CD8-positive, alpha-beta memory T cell (primary cell): ENCODE measurements at places on chromosomes 11 and 22. TPM values are rescaled to one million over a fixed set of nuclear protein-coding genes. Genes with fewer than 3 reads are reported as not detected.

The SMIM35 gene
- 0.63 TPM for total RNA-seq

The MIOX gene
- 0.31 TPM for total RNA-seq

The TRIM49 gene
- not detected for total RNA-seq

The C11orf21 gene
- 8.8 TPM for total RNA-seq

The SYT7 gene
- total RNA-seq = not detected

The SSTR3 gene
- total RNA-seq = 0.62 TPM

The LRRC10B gene
- total RNA-seq = not detected

DNA sequence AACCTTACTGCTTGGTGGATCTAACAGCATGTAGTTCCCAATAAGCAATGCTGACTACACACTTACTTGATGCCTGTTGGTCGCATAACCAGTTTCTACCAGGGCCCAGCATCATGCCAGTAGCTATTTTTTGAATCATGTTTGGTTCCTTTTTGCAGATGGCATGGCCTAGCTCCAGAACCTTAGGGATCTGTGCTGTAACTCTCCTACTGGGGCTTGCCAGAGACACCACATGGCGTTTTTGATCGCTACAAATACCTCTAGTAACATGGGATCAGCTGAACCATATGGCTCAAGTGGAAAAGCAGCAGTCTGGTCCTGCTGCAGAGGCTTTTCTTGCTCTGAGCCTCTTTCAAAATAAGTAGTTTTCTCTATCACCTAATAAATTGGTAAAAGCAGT lies 654.6 kb upstream of the API5 start:
- H3K36me3 ChIP-seq = no peaks in the 10 kb centered on the region
- no peaks in the 10 kb centered on the region for H3K4me1 ChIP-seq
- H3K27me3 ChIP-seq = no peaks in the 10 kb centered on the region
- no peak overlapping the region for H3K27ac ChIP-seq
- H3K4me3 ChIP-seq = no peak overlapping the region
- no peak for DNase-seq

GRCh38 chr11:28417601-28418323 lies 309.6 kb downstream of the METTL15 start:
- H3K27me3 ChIP-seq = no peaks in the 10 kb centered on the region
- no peak overlapping the region for H3K27ac ChIP-seq
- no peaks in the 10 kb centered on the region for H3K4me1 ChIP-seq
- H3K4me3 ChIP-seq = no peak overlapping the region
- DNase-seq = no peak

DNA sequence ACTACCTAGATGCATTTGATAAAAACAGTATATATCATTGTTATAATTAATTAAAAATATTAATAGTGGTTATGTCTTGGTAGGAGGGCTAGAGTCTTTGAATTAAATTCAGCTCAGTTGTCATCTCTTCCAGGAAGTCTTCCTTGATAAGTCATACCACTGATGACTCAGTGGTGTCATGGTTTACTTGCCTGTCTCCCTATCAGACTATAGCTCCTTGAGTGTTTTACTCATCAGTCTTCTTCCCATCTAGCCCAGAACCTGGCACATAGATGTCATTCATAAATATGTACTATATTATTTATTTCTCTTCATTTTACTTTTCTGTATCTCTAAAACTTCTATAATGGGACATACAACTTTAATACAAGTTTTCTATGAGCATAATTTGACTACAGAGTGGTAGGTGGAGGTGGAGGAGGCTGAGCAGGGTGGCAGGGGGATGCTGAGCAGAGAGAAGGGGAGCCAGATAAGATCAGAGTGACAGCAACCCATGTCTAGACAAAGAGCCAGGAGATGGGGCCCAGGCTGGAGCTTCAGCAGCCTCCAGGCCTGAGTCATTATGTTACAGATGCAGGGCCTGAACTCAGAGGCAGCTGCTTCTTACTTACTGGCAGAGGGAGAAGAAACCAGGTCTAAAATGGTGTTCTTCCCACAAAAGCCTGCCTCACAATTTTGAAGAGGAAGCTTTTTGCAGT lies 82.3 kb upstream of the PHOX2A start:
- H3K27ac ChIP-seq = no peak overlapping the region
- H3K27me3 ChIP-seq = no peaks in the 10 kb centered on the region
- DNase-seq = no peak

DNA sequence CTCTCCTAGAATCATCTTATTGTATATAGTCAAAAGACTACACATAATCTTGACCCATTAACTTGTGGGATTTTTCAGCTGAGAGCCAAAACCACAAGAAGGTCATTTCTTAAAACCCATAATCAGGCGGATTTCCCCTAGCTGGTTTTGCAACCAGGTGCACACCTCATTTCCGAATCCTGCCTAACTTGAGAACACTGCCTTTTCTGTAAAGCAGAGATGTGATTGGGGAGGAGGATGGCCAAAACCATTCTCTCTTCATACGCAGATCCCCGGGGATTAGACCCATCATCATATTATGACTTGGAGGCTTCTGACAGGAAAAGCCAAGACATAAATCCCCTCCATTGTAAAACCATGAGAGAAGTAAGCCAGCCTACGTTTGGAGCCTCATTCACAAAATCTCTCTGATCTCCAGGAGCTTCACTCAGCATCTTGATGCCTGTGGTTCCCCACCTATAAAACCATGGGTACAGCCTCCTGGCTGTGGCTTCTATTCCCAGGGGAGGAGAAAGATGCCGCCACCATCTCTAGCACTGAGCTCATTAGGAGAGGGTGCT lies 191.3 kb downstream of the KIF18A start:
- H3K4me3 ChIP-seq = no peak overlapping the region
- H3K27ac ChIP-seq = no peak overlapping the region
- no peaks in the 10 kb centered on the region for H3K4me1 ChIP-seq
- H3K36me3 ChIP-seq = no peaks in the 10 kb centered on the region
- no peaks in the 10 kb centered on the region for H3K27me3 ChIP-seq

DNA sequence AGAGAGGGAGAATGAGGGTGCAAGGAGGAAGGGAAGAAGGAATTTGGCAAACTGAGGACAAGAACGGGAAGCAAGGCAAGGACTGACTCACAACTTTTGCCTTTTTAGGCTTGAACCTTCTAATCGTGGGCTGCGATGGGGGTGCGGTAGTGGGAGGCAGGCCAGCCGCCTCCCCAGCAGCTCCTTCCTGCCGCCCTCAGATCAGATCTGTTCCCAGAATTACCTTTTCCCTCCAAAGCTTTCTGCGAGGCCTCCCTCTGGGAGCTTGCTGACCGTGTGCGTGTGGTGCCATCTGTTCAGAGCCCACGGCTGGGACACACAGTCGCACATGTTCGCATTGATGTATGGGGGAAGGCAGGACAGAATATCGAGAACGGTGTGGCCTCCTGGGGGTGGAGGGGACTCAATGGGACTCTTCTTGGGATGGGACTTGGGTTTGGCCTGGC lies 86.9 kb upstream of the PARVA start:
- no peaks in the 10 kb centered on the region for H3K36me3 ChIP-seq
- DNase-seq = no peak
- peaks cover 8% of the 10 kb centered on the region for H3K4me1 ChIP-seq
- no peak overlapping the region for H3K27ac ChIP-seq
- no peaks in the 10 kb centered on the region for H3K27me3 ChIP-seq

DNA sequence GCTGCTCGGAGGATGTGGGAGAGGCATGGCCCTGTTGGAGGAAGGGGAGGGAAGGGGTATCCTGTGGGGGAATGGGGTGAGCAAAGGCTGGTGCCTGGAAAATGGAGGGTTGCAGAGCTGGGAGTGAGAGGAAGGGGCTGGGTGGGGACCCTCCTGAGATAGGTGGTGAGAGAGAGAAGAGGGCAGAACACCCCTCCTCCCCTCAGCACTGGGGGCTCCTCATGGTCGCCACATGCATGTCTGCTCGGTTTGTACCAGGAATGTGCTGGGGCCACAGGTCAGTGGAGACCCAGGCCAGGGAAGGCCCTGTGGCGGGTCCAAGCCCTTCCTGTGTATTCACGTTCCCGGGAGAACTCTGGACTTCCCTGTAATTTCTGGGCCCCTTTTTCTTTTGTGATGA lies 27.8 kb upstream of the ACR start:
- H3K36me3 ChIP-seq = no peaks in the 10 kb centered on the region
- no peak overlapping the region for H3K27ac ChIP-seq
- no peak for DNase-seq
- no peaks in the 10 kb centered on the region for H3K4me1 ChIP-seq

- H3K36me3 ChIP-seq = no peaks in the 10 kb centered on the region
- no peak overlapping the region for H3K4me3 ChIP-seq
- H3K27me3 ChIP-seq = no peaks in the 10 kb centered on the region
Measured at GRCh38 chr11:41116970-41117369, 342.5 kb downstream of the LRRC4C start.

DNA sequence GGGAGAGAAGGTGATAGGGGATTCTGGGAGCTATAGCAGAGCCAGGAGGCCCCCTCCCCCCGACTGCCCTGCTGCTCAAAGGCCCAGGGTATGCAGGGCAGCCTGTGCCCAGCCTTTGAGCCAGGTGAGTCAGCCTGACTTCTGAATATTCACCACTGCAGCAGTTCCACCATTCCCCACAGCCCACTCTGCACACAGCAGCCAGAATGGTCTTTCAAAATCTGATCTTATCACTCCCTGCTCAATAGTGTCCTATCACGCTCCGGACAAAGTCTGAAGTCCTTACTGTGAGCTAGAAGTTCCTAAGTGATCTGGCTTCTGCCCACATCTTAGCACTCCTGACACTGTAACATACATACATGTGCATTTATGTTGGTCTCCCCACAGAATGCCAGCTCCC lies 111.7 kb downstream of the BUD13 start:
- no peak overlapping the region for H3K4me3 ChIP-seq
- H3K36me3 ChIP-seq = no peaks in the 10 kb centered on the region
- no peak overlapping the region for H3K27ac ChIP-seq
- no peaks in the 10 kb centered on the region for H3K27me3 ChIP-seq
- no peak for DNase-seq

DNA sequence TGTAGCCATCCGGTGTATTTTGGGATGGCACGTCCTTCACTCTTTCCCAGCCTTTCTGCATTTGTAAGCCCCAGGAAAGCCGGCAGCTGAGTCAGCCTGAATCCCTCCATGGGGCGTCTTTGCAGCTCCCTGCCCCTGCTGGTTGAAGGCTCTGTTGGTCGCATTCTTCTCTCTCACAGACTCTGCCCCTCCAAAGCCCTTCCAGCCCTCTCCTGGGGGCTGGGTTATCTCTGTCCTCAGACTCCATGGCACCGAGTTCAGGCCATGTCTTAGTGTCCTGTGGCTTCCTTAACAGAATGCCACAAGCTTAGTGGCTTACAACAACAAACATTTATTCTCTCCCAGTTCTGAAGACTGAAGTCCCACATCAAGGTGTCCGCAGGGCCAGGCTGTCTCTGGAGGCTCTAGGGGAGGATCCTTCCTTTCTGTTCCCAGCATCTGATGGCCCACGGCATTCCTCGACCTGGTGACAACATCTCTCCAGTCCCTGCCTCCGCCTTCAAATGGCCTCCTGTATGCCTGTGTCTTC lies 62.2 kb downstream of the BCR start:
- no peaks in the 10 kb centered on the region for H3K27me3 ChIP-seq
- peak overlapping the region; percentile 52 for H3K27ac ChIP-seq
- H3K36me3 ChIP-seq = peaks cover 6% of the 10 kb centered on the region
- peak overlapping the region; percentile 8 for H3K4me3 ChIP-seq
- no peak for DNase-seq

- H3K27ac ChIP-seq = no peak overlapping the region
- no peaks in the 10 kb centered on the region for H3K36me3 ChIP-seq
- no peaks in the 10 kb centered on the region for H3K27me3 ChIP-seq
- H3K4me3 ChIP-seq = no peak overlapping the region
- no peaks in the 10 kb centered on the region for H3K4me1 ChIP-seq
Measured at GRCh38 chr22:36590441-36591056, 61.6 kb upstream of the EIF3D start.

DNA sequence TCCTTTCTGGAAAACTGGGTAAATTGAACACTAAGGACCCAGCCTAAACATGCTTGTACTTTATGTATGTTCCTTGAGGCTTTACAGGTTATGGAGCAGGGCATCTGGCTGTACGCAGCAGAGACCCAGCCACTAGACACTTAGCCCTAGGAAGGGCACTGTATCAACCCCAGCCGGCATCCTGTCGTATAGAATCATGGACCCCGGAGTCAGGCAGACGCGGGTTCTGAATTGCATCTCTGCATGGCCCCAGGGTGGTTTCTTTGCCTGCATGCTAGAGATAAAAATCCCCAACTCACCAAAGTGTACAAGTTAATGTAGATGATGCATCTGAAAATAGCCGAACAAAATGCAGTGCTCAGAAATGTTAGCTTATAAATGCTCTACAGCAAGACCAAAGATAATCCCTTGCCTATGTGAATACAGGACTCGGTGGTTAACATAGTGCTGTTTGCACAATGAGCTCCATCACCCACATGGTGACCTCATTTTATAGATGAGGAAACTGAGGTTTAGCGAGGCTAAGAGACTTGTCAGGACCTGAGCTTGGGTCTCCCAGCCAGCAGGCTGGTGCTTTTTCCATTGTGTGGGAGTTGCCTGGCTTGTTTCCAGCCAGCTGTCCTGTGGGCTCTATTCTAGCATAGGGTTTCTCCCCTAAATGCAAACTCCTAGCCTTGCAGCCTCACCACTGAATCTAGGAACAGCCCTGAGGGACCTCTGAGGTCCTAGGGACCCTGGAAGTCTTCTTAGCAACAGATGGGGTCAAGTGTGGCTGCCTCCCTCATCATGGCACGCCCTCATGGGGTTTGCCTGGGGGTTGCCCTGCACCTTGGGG lies 7.3 kb downstream of the CD6 start:
- peak overlapping the region; percentile 17 for H3K4me3 ChIP-seq
- peak; percentile 44 for DNase-seq
- H3K36me3 ChIP-seq = peaks cover 27% of the 10 kb centered on the region
- peaks cover 87% of the 10 kb centered on the region for H3K4me1 ChIP-seq

DNA sequence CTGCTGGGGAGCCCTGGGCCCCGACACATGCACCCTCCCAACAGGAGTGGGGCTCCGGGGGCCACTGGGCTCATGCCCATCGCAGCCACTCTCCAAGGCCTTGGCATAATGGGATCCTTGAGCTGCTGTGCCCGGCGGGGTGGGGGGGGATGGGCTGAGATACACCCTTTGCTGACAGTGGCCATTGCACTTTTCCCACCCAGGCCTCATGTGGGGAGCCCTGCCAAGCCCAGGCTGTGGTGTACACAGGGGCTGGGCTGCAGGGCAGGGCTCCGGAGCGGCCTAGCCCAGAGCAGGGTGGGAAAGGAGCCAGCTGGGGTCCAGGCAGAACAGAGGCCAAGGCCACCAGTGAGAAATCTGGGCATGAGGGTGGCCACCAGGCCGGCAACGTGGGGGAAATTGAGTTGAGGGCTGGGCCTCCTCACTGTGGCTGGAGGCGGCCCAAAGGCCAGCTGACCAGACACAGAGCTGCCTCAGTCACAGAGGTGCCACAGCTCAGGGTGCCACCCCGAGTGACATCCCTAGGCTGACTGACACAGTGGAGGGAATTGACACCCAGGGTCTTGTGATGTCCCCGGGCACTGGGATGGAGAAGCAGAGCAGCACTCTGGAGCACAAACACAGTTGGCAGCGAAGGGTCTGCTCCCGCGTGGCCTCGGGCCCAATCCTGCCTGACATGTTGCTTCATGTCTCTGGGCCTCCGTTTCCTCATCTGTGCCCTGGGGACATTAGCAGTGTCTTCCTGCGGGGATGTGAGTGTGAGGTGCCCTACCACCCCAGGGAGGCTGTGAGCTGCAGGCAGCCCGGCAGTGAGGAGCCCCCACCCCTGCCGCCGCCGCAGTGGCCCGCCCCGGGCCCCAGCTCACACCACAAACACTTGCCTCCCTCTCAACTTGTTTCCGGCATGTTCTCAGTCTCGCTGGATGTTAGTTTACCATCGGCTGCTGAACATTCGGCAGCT lies 30.4 kb downstream of the RTN4R start:
- peaks cover 65% of the 10 kb centered on the region for H3K4me1 ChIP-seq
- peak; percentile 39 for DNase-seq

- H3K4me3 ChIP-seq = no peak overlapping the region
- no peak overlapping the region for H3K27ac ChIP-seq
- H3K36me3 ChIP-seq = no peaks in the 10 kb centered on the region
- no peak for DNase-seq
- H3K27me3 ChIP-seq = peaks cover 12% of the 10 kb centered on the region
Measured at GRCh38 chr11:120563703-120564572, 52.4 kb downstream of the GRIK4 start.
